MCF 10A (cell line): ENCODE measurements at places on chromosomes 1 and 21. TPM values are rescaled to one million over a fixed set of nuclear protein-coding genes. Genes with fewer than 3 reads are reported as not detected.

- no peak for DNase-seq
These were observed 5.6 kb upstream of the PCBP3 start for GRCh38 chr21:45637883-45638282.

ARHGEF16 gene
- total RNA-seq: 8.6 and 8.8 TPM in 2 replicates

- DNase-seq: no peak
These were observed 6.3 kb downstream of the ARF1 start for GRCh38 chr1:228088586-228089498.

DNA sequence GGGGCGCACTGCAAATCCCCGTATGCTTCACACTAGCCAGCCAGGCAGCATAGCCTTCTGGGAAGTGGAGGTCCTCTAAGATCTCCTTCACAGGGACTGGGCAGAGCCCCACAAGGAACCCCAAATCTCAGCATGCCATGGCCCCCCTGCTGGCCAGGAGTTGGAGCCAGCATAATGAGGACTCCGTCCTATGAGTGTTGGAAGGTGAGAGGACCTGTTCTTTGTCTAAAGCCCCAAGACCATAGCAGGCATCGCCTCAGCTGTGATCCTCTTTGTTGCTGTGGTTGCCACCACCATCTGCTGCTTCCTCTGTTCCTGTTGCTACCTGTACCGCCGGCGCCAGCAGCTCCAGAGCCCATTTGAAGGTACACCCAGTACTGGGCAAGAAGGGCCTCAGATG is 1.5 kb downstream of the SHISA4 start:
- no peak for DNase-seq

GRCh38 chr1:55288245-55288644 is 73.1 kb upstream of the USP24 start:
- no peak for DNase-seq
